ENCODE measurements at places on chromosomes 11 and 22. TPM values are rescaled to one million over a fixed set of nuclear protein-coding genes. Genes with fewer than 3 reads are reported as not detected.
A peak's percentile ranks its signal among the peaks of the same experiment; 100 is the strongest.

DNA sequence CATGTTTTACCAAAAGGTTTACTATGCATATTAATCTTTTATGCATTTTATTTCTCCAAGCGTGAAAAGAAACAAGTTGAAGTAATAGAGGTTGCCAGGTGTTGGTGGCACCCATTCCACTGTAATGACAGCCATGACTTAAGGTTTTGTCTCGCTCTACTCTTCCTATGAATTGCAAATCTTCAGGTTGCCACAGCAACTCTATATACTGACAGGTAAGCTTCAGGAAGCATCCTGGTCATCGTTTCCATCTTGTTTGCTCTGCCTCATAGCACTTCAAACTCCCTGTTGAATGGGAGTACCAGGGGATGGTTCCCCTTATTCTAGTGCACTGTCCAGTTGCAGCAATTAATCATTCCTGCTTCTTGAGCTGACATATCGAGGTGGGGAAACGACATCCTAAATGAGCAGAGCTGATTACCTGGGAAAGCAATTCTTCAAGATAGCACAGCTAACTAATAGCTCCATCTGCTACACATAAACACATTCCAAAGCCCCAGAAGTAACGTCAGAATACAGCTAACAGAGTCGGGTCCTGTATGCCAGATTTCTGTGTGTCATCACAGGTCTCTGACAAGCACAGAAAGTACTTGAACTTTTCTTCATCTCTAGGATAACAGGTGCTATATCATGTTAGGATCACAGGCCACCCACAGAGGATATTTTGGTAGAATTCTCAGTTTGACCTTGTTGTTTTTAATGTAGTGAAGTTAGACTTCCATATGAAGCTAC lies 80.3 kb downstream of the CADM1 start:
- no peak for DNase-seq

DNA sequence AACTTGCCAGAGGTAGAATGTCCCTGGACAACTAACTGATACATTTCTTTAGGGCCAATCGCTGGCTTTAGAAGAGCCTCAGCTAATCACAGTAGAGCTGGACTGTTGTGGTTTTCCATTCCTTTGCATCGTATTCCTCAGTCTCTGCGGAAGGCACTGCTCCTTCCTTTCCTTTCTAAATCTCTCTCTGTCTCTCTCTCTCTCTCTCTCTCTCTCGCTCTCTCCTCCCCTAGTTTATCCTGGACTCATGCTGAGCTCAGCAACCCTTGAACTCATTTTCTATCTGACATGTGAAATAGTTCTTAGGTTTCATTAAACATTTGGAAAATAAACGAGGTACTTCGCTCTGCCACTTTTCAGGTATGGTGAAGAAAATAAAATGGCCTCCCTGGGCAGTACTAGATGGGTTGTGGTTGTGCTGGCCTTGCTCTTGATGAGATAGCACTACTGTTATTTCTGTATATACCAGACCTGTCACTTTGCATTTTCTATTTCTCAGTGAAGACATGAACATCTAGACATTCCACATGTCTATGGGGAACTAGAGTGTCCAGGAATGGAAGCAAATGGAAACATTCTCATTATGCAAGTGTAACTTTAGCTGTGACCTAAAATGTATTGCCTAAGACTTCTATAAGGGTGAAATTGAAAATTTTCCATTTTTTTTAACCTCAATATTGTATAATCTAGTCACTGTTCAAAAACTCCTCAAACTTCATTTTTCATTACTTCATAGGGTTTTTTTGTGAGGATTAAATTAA lies 12.0 kb upstream of the SESN3 start:
- no peak for DNase-seq

GRCh38 chr22:26484360-26484706 lies 656 bp downstream of the SRRD start:
- no peak for DNase-seq

DNA sequence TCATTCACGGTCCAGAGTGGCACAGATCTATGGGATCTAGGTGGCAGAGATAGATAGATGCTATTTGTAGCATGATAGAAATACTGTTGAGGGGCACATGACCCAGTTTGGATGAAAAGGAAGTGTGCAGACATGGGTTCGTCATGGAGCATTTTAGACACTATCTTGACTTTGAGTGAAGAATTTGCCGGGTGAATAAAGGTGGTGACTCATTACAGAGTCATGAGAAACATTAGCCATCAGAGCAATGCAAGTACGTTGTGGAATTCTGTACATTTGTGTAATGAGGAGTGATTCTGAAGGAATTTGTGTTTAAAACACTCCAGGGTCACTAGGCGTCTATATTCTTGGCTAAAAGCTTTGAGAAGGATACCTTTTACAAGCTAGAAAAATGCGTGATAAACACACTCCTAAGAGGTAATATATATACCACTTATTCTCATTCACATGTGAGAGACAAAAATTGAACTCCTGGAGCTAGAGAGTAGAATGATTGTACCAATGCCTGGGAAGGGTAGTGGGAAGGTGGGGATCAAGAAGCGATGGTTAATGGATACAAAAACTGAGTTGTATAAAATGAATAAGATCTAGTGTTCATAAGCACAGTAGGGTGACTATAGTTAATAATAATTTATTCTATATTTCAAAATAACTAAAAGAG lies 593.7 kb upstream of the LUZP2 start:
- no peak for DNase-seq

TRIM48 gene
- total RNA-seq: not detected

GRCh38 chr11:126591966-126592489 lies 236.5 kb downstream of the ST3GAL4 start:
- DNase-seq: no peak

- DNase-seq: peak; percentile 34
Measured at GRCh38 chr11:46127150-46127638, 5.9 kb upstream of the PHF21A start.

OR5D14 gene
- total RNA-seq: not detected

DNA sequence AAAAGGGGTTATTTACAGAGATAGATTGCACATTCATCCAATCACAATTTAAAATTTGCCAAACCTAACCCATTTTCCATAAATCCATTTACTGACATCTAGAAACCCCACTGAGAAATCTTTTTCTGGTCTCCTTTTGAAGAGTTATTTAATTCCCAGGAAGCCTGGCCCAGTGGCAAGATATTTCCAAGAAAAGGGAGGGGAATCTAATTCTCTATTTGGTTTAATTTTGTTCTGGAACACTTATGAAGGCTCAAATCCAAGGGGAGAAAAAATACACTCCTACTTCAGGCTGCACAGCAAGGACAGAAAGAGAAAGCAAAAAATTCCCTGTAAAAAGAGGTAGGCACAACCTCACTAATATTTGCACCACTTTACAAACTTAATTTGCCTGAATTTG lies 88.2 kb upstream of the LDLRAD3 start:
- no peak for DNase-seq

DNA sequence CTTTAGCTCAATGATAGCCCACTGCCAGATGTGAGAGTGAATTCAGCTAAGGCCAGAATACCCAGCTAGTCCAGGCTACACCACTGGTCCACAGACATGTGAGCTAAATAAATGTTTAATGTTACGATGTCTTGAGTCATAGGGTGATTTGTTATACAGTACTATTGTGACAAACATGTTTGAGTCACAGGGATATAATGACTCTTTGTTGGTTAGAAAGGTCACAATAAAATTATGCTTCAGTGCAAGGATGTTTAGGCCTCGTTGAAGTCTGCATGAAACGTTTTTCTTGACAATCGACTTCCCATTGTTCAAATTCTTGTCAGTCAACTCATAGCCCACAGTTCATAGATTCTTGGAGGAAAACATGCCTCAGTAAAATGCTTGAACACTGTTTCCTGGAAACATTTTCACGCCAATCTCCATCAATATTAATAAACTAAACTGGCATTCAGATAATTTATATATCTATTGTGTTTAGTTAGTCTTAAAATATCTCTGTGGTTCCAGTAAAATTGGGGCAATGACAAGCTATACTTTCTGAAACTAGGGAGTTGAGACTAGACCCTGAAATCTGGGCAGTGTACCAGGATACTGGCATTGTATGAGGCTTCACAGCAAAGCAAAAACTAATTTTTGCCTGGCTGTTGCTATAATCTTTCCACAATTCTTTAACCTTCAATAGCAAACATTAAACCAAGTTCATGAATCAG lies 650.8 kb upstream of the KIRREL3 start:
- DNase-seq: no peak

ROBO4 gene
- not detected for total RNA-seq

DNA sequence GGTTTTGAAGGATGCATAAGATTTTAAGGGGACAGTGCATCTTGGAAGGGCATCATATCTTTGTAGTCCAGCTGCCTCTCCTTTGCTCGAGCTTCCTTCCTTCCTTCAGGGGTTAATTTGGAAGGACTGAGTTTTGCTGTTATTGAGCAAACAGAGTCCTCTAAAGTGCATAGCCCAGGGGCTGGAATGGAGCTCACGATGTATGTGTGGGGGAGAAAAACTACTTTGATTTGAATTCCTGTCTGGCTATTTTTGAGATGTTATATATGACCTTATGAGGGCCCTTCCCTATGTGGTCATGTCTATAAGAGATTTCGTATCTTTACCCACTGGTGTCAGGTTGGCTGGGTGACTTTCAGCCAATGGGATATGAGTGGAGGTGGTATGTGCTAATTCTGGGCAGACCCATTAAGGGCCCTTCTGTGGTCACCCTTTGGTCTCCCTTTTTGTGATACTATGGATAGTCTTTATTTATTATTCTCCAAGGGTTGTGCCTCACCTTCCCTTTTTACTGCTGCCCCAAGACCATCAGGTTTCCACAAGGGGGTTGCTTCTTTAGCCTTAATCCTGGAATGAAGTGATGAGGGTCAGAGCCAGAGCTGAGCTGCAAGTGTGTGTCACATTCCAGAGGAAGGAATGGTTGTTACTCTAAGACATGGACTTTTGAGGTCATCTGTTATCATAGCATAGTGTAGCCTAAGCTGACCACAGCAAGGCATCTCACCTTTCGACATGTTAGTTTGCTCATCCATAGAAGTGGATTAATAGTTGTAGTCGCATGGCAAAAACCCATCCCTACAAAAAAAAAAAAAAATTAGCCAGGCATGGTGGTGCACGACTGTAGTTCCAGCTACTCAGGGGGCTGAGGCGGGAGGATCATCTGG lies 54.6 kb downstream of the LRRC74B start:
- DNase-seq: no peak

DNA sequence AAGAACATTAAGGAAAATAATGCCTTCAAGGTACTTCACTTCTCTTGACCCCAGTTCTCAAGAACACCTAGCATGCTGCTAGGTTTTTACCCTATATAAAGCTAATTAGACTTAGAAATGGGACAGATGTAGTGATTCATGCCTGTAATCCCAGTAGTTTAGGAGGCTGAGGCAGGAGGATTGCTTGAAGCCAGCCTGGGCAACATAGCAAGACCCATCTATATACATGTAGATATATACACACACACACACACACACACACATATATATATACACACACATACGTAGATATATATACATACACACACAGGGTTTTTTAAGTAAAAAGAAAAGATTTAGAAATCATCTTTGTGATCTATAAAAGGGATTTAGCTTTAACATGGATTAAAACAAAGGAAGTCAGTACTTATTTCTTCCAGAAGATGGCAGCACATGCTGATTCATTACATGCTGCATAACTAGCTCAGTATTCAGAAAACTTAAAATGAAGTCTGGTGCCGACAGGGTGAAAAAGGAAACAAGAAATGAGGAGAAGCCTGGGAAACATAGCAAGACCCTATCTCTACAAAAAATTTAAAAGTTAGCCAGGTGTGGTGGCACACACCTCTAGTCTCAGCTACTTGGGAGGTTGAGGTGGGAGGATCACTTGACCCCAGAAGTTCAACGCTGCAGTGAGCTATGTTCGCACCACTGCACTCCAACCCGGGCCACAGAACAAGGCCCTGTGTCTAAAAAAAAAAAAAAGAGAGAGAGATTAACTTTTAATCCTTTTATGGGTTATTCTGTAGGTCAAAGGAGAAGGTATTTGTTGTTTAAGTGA lies 28.5 kb upstream of the RBX1 start:
- DNase-seq: peak; percentile 83

- DNase-seq: no peak
Measured at GRCh38 chr22:44586351-44586990, 88.4 kb upstream of the RTL6 start.

ZDHHC13 gene
- total RNA-seq: 24.6 TPM

DNA sequence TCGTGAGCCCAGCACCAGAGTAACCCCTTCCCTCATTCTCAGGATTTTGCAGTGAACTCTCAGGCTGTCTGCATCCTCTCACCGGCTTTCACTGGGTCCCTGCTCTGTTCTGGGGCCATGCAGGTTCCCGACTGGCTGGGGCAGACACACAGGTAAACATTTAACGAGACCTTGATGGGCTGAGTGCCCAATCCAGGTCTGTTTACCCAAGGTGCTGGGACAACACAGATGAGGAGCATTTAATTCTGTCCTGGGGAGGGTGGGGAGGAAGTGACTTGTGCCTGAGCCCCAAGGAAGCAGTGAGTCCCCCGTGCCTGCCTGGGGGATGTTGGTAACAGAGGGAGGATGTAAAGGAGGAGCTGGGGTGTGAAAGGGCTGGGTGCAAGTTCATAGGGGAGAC lies 4.4 kb downstream of the BIK start:
- no peak for DNase-seq

DNA sequence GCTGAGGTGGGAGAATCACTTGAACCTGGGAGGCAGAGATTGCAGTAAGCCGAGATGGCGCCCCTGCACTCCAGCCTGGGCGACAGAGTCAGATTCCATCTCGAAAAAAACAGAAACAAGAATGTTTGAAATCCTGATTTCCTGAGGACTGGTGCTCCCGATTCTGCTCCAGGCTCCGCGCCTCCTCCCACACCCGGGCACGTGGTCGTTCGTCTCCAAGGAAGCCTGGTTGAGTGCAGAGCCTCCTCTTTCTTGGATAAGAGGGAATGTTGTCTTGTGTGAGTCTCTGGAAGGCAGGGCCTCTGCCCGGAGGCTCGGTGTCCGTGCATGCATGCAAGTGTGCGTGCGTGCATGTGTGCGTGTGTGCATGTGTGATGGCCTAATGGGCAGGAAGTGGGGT lies 30.1 kb downstream of the BRSK2 start:
- no peak for DNase-seq

POTEH gene
- total RNA-seq: not detected

CECR2 gene
- total RNA-seq: 6.6 TPM

Data from B cell (primary cell).